ENCODE measurements at places on chromosomes 5 and 9.

- DNase-seq = no peak
Measured at GRCh38 chr5:172979778-172980177, 3.8 kb upstream of the ATP6V0E1 start.

- DNase-seq = no peak
Measured at GRCh38 chr5:10594591-10595210, 30.8 kb downstream of the ANKRD33B start.

DNA sequence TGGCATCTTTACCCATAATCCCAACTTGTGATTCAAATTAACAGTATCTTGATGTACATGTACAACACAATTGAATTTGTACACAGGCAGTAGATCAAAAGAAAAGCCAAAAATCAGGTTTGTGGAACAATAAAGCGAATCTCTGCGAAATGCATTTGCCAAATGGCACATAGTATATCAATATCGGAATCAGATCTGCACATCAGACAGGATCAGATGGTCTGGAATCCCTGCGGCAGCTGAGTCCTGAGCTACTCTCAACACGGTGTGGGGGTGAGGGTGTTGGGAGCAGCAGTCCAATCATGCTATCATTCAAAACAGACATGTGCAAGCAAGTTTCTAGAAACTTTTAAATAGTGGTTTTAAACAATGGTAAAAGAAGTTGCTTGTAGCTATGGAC is 358.3 kb downstream of the SEMA5A start:
- no peak for DNase-seq

DNA sequence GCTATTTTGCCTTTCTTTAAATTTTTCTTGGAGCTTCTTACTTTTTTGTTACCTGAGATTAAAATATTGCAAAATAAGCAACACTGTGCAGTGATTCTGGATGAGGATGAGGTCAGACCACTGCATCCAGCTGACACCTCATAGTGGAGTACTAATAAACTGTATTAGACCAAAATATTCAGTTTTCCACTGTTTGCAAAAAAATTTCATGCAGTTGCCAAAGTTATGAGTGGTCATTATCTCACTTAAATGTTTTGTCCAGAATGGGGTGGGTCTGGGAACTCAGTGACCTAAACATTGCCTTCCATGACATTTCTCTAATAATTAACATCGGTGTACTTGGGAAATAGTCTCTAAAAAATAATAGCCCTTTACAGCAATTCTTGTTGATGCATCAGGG is 143.8 kb downstream of the ADAMTSL1 start:
- DNase-seq = no peak

DNA sequence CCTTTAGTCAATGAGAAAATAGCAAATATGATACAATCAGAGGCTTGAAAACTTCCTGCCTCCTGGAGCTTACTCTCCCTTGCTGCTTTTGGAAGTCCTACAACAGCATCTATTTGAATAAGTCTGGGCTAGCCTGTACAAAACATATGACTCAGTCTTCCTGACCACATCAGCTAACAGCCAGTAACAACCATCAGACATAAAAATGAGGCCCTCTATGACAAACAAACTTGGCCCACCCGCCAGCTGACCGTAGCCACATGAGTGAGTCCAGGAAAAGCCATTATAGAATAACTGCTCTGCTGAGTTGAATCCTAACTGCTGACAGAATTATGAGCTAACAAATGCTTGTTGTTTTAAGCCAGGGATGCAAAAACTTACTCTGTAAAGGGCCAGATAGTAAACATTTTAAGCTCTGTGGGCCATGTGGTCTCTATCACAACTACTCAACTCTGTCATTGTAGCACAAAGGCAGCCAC is 347.6 kb downstream of the PTPRD start:
- DNase-seq = no peak

DNA sequence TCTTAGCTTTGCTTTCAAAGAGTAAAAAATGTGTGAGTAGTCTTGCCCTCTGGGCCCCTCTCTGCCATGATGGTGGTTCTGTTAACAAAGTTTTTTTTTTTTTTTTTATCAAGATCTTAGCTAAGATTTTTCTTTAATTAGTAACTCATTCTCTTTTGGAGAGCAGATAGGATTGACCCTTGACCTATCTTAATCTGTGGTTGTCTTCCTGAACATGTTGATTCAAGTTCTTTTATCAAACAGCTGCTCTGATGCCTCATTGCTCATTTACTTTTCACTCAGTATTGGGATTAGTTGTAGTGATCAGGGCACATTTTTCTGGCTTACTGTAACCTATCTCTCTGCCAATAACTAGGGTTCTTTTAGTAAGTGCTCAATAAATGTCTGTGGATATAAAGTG is 106.3 kb downstream of the PCSK5 start:
- DNase-seq = no peak

- DNase-seq = no peak
Measured at GRCh38 chr9:120985819-120986222, 59.2 kb upstream of the TRAF1 start.

GRCh38 chr9:16060436-16061129 is 507.7 kb downstream of the CCDC171 start:
- DNase-seq = no peak
